Hematopoietic multipotent progenitor cell treated with erythropoietin and hydrocortisone succinate and interleukin-3 and kit ligand, for 4 days (in vitro differentiated cells): ENCODE measurements at places on chromosomes 2 and 18.

- no peak for DNase-seq
Observed at GRCh38 chr2:237185553-237185925, 99.8 kb downstream of the COPS8 start.

GRCh38 chr18:23798824-23799223 lies 109.6 kb downstream of the LAMA3 start:
- DNase-seq: no peak

DNA sequence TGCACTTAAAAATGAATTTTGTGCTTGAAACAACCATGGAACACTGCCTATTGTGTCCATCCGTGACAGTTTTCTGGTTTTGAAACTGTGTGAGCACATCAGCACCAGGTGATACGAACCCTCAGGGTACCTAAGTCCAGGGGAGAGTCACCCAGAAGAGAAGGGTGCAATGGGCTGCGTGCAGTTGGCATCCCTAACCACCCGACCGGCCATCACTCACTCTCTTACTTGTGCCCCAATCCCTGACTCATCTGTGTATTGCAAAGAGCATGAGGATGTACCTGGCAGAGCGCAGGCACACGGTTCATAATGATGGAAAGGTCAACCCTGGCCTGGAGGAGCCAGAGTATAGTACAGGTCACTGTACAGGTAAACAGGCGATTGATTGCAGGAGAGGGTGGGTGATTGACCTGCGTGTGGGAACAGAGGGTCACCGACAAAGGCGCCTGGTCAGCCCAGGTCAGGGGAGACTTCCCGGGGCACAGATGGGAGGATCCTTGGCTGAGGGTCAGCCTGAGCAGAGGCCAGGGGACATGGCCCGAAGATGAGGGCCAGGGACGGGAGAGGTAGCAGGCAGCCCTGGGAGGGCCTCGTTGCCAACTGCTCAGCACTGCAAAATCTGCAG lies 160.3 kb downstream of the SEPTIN10 start:
- no peak for DNase-seq

GRCh38 chr2:31337197-31337596 lies 77.3 kb downstream of the XDH start:
- no peak for DNase-seq

- DNase-seq: no peak
Observed at GRCh38 chr2:88875736-88876135, 184.3 kb downstream of the RPIA start.
